Epithelial cell of alveolus of lung (primary cell): ENCODE measurements at places on chromosomes 6 and 20. TPM values are rescaled to one million over a fixed set of nuclear protein-coding genes. Genes with fewer than 3 reads are reported as not detected.

The PREX1 gene
- 2.8 and 8.0 TPM in 2 replicates for total RNA-seq

The BCLAF1 gene
- total RNA-seq, result 57.0 and 83.9 TPM in 2 replicates

The TFAP2D gene
- total RNA-seq, result not detected in 2 replicates

The PTCRA gene
- not detected in 2 replicates for total RNA-seq

The UBE2C gene
- 65.5 and 110 TPM in 2 replicates for total RNA-seq

The LAMP5 gene
- under 0.01 TPM in 1 of 2 replicates, not detected in the other for total RNA-seq

The SLC35F1 gene
- total RNA-seq, result under 0.01 TPM in 1 of 2 replicates, not detected in the other

The PBOV1 gene
- not detected in 2 replicates for total RNA-seq

The RNF182 gene
- total RNA-seq, result 2.2 and 5.3 TPM in 2 replicates

The NKAIN2 gene
- total RNA-seq, result under 0.01 TPM in 1 of 2 replicates, not detected in the other

The TBXT gene
- not detected in 2 replicates for total RNA-seq

The CPXM1 gene
- total RNA-seq, result 3.0 and 11.1 TPM in 2 replicates

The OR2J1 gene
- total RNA-seq, result not detected in 2 replicates

The OXT gene
- not detected in 2 replicates for total RNA-seq

The TFAP2C gene
- total RNA-seq, result 0.13 TPM in 1 of 2 replicates, not detected in the other

The OVOL2 gene
- total RNA-seq, result 1.0 TPM in 1 of 2 replicates, not detected in the other

The PI16 gene
- total RNA-seq, result under 0.01 TPM in 1 of 2 replicates, not detected in the other

The GINS1 gene
- 5.2 and 12.9 TPM in 2 replicates for total RNA-seq

The KIF25 gene
- 0.56 TPM in 1 of 2 replicates, not detected in the other for total RNA-seq

The TCP11 gene
- not detected in 2 replicates for total RNA-seq

The RGS17 gene
- total RNA-seq, result 12.4 and 14.4 TPM in 2 replicates

The GNMT gene
- not detected in 2 replicates for total RNA-seq

The GZF1 gene
- total RNA-seq, result 9.6 and 11.8 TPM in 2 replicates
